ENCODE measurements at places on chromosomes 13 and 19. TPM values are rescaled to one million over a fixed set of nuclear protein-coding genes. Genes with fewer than 3 reads are reported as not detected.

Gene PRTN3
- total RNA-seq: 1.5 TPM

Gene NDUFB7
- total RNA-seq: 101 TPM

Gene PPAN
- 14.3 TPM for total RNA-seq

Gene SIAH3
- 12.5 TPM for total RNA-seq

Gene TIMM50
- total RNA-seq: 34.7 TPM

Gene MCEMP1
- total RNA-seq: not detected

Gene TMEM238
- total RNA-seq: not detected

Gene ZNF497
- 3.2 TPM for total RNA-seq

Gene ZNF816
- total RNA-seq: 4.2 TPM

Gene ZNF585A
- 9.3 TPM for total RNA-seq

Gene ZNF285
- total RNA-seq: 24.6 TPM

Gene ZNF14
- total RNA-seq: 24.1 TPM

Gene TMEM259
- 30.2 TPM for total RNA-seq

Gene HSD17B14
- total RNA-seq: 1.7 TPM

Gene PPP6R1
- total RNA-seq: 13.3 TPM

Gene SIRT6
- total RNA-seq: 11.1 TPM

Gene C19orf67
- total RNA-seq: not detected

Gene LGI4
- total RNA-seq: 5.2 TPM

Gene SHD
- 2.2 TPM for total RNA-seq

Gene ATP4B
- not detected for total RNA-seq

Gene RASIP1
- total RNA-seq: 3.9 TPM

Gene KLK14
- total RNA-seq: not detected

Gene ZNF653
- 9.3 TPM for total RNA-seq

Gene ZNF625
- total RNA-seq: 17.9 TPM

Gene MEF2B
- not detected for total RNA-seq

Gene NMRK2
- total RNA-seq: not detected

Gene KLF1
- total RNA-seq: 0.25 TPM

Gene TPRX1
- total RNA-seq: not detected

Gene SIGLEC8
- 1.2 TPM for total RNA-seq

Gene SYCN
- not detected for total RNA-seq

Gene ZNF177
- 10.1 TPM for total RNA-seq

Gene PRR22
- total RNA-seq: 0.25 TPM

Gene FBXO27
- 8.9 TPM for total RNA-seq

Gene STK11
- total RNA-seq: 30.0 TPM

Gene F2RL3
- total RNA-seq: not detected

Gene GPR12
- 38.6 TPM for total RNA-seq

Gene OR4F17
- total RNA-seq: not detected

Gene CAPNS1
- 78.7 TPM for total RNA-seq

Gene CYP4F8
- total RNA-seq: not detected

Gene RFXANK
- 15.0 TPM for total RNA-seq

Gene CRLF1
- total RNA-seq: 3.9 TPM

Gene GRIK5
- total RNA-seq: 37.1 TPM

Gene ZNF528
- total RNA-seq: 48.9 TPM

Gene POLR2E
- 31.0 TPM for total RNA-seq

Gene FXYD7
- total RNA-seq: 10.1 TPM

Gene CEACAM16
- not detected for total RNA-seq

Gene ZNF208
- total RNA-seq: 23.4 TPM

Gene EPS8L1
- total RNA-seq: 4.9 TPM

Gene RASAL3
- 0.25 TPM for total RNA-seq

Gene SOX21
- 3.9 TPM for total RNA-seq

Gene HSH2D
- total RNA-seq: under 0.01 TPM

Gene CHST8
- total RNA-seq: 5.9 TPM

Gene KCNJ14
- 1.2 TPM for total RNA-seq
